ENCODE measurements at places on chromosomes 1 and 21.

DNA sequence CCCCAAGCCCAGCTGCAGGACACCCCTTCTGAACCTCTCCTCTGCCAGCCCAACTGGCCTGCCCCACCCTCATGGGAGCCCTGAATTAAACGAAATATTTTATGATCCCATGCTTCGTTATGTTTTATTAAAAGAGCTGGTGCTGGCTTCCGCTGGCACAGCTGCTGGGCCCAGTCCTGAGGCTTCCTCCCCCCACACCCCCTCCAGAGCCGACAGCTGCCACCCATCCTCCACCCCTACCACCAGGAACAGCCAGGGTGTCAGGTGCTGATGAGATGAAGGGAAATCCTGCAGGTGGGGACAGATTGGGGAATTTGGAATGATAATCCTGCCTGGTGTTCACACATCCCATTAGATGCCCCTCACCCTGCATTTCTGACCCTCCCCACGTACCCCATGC is 19.0 kb downstream of the IGSF21 start:
- DNase-seq = no peak

- no peak for DNase-seq
These were observed 46.9 kb upstream of the ADAM30 start for GRCh38 chr1:119943216-119943615.

DNA sequence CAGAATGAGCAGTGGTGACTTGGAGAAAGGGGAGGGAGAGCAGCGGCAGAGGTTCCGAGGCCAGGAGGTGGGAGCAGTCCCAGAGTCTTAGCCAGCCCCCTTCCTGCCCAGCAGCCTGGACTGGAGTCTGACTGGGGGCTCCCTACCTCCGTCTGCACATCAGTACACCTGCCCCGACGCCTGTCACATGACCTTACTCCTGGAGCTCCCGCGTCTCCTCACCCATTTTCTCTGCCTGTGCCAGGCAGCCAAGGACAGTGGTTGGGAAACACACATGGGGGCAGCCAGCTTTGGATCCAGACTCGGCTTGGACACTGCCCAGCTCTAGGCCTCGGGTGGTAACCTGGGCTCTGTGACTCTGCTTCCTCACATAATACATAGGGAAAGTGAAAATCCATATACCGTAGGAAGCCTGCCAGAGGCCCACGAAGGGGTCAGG is 16.9 kb downstream of the ACTRT2 start:
- no peak for DNase-seq

GRCh38 chr1:164561472-164561871 is 2.5 kb downstream of the PBX1 start:
- no peak for DNase-seq

- peak; percentile 87 for DNase-seq
These were observed 868 bp downstream of the C1orf21 start for GRCh38 chr1:184387476-184388318.

GRCh38 chr1:94247138-94248094 is 10.0 kb upstream of the ARHGAP29 start:
- DNase-seq = no peak

DNA sequence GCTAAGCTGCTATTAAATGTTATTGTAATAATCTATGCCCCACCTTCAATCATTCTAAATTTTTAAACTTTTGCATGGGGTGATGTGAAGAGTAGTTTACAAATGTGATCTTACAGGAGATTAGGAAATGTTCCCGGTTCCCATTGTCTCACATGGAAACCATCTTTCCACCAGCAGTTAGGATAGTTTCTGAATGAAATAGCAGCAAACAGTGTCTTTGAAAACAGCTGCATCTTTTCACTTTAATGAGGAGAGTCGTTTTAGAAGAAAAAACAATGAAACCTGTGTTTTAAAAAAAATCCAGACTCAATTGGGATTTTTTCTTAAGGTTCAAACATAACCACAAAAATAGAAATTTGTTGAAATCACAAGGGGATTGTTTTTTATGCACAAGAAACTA is 134.2 kb downstream of the TLR5 start:
- DNase-seq = no peak
